Pulmonary artery endothelial cell (primary cell): ENCODE measurements at places on chromosomes 1 and 21. TPM values are rescaled to one million over a fixed set of nuclear protein-coding genes. Genes with fewer than 3 reads are reported as not detected.

The MRAP gene
- total RNA-seq: not detected in 2 replicates

The PRAMEF2 gene
- total RNA-seq: not detected in 2 replicates

The DUSP10 gene
- 2.2 and 3.1 TPM in 2 replicates for total RNA-seq

The MAN1C1 gene
- 0.79 and 2.4 TPM in 2 replicates for total RNA-seq

The DISP3 gene
- 0.07 TPM in 2 replicates for total RNA-seq

The S100A7A gene
- not detected in 2 replicates for total RNA-seq

The OVAAL gene
- total RNA-seq: not detected in 2 replicates

The SPRR3 gene
- total RNA-seq: not detected in 2 replicates

The OR6K3 gene
- total RNA-seq: not detected in 2 replicates

The SPRR2B gene
- not detected in 2 replicates for total RNA-seq

The KRTAP7-1 gene
- not detected in 2 replicates for total RNA-seq

The FYB2 gene
- total RNA-seq: not detected in 2 replicates

The KRTAP19-7 gene
- total RNA-seq: not detected in 2 replicates

The CYP4Z1 gene
- total RNA-seq: not detected in 2 replicates

The CYP4X1 gene
- total RNA-seq: 1.6 and 2.0 TPM in 2 replicates

The PLEKHO1 gene
- 57.7 and 59.5 TPM in 2 replicates for total RNA-seq

The OR2T33 gene
- total RNA-seq: not detected in 2 replicates

The ZNF593OS gene
- not detected in 2 replicates for total RNA-seq

The CLCA4 gene
- under 0.01 TPM in 1 of 2 replicates, not detected in the other for total RNA-seq

The RSPO1 gene
- not detected in 2 replicates for total RNA-seq

The ADORA1 gene
- total RNA-seq: not detected in 2 replicates

The RHBDL2 gene
- 0.33 and 1.1 TPM in 2 replicates for total RNA-seq

The PADI1 gene
- total RNA-seq: not detected in 2 replicates

The TRAF3IP3 gene
- total RNA-seq: not detected in 2 replicates

The BTBD19 gene
- total RNA-seq: 6.6 and 6.8 TPM in 2 replicates

The GCSAML gene
- not detected in 2 replicates for total RNA-seq

The IPP gene
- 6.5 and 6.6 TPM in 2 replicates for total RNA-seq

The IL23R gene
- total RNA-seq: not detected in 2 replicates

The DCST1 gene
- total RNA-seq: not detected in 2 replicates

The CD84 gene
- not detected in 2 replicates for total RNA-seq

The AMY1B gene
- not detected in 2 replicates for total RNA-seq

The KRTAP20-4 gene
- not detected in 2 replicates for total RNA-seq

The CRP gene
- 0.07 TPM in 1 of 2 replicates, not detected in the other for total RNA-seq

The SUSD4 gene
- not detected in 2 replicates for total RNA-seq

The C1orf94 gene
- not detected in 2 replicates for total RNA-seq

The TRIM46 gene
- total RNA-seq: 4.1 and 4.9 TPM in 2 replicates

The CELA2A gene
- not detected in 2 replicates for total RNA-seq

The NFASC gene
- not detected in 2 replicates for total RNA-seq

The LCE1F gene
- total RNA-seq: not detected in 2 replicates

The EPHA10 gene
- total RNA-seq: not detected in 2 replicates

The LRRC71 gene
- total RNA-seq: 0.11 and 0.40 TPM in 2 replicates

The FMO2 gene
- total RNA-seq: under 0.01 and 8.0 TPM in 2 replicates

The ATP8B2 gene
- 77.0 and 112 TPM in 2 replicates for total RNA-seq

The LIPI gene
- not detected in 2 replicates for total RNA-seq

The OR2L8 gene
- total RNA-seq: not detected in 2 replicates

The CD34 gene
- total RNA-seq: 16.9 and 26.1 TPM in 2 replicates

The MPL gene
- not detected in 2 replicates for total RNA-seq

The FCAMR gene
- total RNA-seq: not detected in 2 replicates
